SK-N-SH (cell line): ENCODE measurements at places on chromosomes 2 and 18. TPM values are rescaled to one million over a fixed set of nuclear protein-coding genes. Genes with fewer than 3 reads are reported as not detected.

DNA sequence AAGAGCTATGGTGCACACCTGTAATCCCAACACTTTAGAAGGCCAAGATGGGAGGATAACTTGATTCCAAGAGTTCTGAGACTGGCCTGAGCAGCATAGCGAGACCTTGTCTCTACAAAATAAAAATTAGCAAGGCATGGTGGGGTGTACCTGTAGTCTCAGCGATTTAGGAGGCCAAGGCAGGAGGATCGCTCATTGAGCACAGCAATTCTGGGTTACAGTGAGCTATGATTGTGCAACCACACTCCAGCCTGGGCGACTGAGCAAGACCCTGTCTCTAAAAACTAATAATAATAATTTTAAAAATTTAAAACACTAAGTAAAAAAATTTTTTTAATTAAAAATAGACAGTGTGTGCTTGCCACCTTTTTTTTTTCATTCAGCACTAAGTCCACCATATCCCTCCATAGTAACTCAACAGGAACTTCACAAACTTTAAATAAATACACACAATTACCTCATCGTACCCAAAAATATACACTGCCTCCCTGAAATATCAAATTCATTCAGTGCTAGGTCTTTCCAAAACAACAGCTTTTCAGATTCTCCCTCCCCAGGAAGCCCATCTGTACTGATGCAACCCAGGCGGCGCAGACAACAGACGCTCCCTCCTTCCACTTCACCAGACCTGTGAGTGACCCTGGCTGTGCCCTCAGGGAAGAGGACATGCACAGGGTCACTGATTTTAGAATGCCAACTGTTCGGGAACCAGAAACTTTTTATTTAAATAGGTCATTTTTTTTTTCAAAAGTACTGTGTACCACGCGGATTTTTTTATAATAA, 29.6 kb downstream of the FAM168B start:
- DNase-seq: peak; percentile 75

DNA sequence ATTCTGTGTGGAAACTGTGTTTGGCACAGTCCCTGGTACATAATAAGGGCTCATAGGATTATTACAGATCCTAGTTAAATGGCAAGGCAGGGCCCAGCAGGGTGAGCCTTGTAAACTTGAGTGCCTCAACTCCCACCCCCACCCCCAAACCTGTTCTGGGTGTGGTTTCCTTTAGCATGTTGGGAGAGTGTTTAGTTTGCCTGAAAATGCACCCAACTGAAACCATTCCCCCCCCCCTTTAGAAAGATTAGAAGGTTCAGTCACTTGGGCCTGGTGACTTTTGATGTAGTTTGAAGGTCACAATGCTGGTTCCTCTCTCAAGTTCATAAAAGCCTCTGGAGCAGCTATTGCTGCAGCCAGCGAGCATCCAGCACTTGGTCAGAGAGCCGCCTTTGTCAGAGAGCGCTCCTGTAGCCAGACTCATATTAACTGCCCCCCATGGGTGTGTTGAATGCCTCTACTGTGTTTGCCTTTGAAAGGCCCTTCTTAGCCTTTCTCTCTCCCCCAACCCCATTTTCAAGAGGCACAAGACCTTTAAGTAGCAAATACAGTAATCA, 113.7 kb downstream of the SPTBN1 start:
- DNase-seq: no peak

GRCh38 chr18:70142001-70142400, 63.5 kb downstream of the RTTN start:
- DNase-seq: no peak

DNA sequence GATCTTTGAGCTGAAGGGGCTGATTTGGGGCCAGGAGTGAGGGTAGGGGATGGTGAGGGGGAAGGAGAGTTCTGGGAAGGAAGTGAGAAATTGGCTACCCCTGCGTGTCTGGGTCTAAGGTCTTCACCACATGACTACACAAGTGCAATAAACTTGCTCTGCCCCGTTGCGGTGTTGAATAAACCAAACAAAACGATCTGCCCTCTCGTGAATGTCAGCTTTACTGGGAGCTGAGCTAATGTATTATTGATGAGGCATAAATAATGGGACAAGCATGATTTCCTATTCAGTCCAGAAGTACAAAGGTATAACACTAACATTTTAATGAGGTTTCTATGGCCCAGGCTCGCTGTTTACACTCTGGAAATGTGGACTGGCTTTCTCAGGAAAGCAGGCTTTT, 8.0 kb upstream of the CFAP221 start:
- DNase-seq: no peak

- DNase-seq: no peak
Measured at GRCh38 chr2:111111101-111111755, 9.5 kb upstream of the BCL2L11 start.

DNA sequence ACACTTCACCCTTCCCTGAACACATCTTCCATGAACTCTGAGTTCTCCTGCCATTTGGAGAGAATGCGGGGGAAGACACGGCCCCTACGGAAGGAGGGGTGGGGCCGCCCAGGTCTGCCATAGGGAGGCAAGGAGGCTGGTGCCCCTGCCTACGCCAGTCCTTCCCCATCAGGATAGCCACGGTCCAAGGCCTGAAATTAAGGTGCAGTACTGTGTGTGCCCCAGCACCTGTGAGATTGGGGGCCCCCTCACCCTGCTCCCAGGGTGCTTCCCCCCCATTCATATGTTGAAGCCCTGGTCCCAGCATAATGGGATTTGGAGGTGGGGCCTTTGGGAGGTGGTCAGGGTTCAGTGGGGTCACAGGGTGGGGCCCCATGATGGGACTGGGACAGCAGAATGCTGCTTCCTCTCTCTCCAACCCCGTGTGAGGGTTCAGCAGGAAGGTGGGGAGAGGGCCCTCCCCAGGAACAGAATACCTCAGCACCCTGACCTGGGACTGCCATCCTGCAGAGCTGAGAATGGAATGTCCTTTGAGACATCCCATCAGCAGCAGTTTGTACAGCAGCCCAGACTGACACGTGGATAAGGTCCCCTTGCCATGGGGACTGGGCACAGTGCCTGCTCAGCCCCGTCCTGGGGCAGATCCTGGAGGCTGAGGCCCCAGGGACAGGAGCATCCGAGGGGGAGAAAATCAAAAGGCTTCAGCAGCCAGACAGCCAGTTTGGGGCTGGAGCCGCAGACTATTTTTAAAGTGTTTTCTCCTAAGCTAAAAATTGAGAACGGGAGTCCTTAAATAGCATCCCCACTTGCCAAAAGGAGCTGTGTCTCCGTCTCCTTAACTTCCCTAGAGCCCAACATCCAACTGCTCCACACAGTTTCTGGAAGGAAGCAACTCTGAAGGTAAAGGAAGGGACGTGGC, 105.1 kb downstream of the NDUFA10 start:
- DNase-seq: no peak

DNA sequence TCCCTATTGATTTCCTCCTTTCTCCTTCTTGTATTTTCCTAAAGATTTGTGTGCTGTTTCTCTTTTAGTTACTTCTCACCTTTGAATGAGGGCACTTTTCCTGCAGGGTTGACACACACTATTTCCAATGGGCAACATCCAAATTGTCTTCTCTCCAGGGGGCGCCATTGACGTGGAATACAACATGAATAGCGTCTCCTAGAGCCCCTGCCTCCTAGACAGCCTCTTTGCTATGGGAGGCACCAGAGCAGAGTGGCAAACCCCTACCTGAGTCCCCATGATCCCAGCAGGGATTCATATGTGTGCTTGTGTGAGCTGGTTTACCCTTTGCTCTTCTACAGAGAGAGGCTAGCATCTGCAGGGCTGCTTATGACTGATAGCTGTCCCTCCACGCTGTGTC, 61.3 kb upstream of the ITSN2 start:
- peak; percentile 60 for DNase-seq

DNA sequence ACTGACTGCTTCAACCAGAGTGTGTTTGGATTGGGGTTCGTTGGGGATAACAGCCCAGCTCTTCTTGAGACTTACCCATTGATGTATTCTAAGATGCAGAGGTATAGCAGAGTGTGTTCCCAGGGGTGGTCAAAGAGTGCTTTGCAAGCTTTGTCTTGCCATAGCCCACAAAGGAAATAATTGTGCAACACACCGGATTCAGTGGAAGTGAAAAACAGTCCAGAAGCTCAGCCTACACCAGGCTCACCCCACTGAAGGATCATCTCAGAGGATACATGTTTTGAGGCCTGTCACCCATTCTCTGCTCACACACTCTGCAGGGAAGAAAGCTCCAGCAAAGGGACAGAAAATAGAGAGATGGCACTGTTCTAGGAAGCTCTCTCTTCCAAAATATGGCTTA, 9.6 kb downstream of the CACNB4 start:
- no peak for DNase-seq

DNA sequence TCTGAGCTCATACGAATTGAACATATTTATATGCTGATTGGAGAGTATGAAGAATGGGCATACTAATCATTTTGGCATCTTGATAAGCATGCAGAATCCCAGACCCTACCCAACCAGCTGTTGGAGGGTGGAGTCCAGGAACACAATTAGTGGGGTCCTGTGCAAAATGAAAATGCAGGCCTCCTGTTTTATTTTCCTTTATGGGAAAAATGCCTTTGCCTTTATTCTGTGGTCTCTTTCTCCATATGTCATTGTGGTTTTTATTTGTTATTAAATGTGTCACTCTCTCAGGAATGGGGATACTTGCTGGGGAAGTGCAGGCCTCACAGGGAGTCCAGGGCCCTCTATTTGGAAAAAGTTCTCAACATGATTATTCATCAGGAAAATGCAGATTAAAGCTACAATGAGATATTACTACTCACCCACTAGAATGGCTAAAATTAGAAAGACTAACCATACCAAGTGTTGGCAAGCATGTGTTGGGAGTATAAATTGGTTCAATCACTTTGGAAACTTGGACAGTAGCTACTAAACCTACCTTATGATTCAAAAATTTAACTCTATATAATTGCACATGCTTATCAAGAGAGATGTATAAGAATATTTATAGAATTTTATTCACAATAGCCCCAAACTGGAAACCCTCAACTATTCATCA, 223.1 kb upstream of the FBXO11 start:
- no peak for DNase-seq

- no peak for DNase-seq
Measured at GRCh38 chr2:140600116-140600515, 1530.7 kb downstream of the LRP1B start.

DNA sequence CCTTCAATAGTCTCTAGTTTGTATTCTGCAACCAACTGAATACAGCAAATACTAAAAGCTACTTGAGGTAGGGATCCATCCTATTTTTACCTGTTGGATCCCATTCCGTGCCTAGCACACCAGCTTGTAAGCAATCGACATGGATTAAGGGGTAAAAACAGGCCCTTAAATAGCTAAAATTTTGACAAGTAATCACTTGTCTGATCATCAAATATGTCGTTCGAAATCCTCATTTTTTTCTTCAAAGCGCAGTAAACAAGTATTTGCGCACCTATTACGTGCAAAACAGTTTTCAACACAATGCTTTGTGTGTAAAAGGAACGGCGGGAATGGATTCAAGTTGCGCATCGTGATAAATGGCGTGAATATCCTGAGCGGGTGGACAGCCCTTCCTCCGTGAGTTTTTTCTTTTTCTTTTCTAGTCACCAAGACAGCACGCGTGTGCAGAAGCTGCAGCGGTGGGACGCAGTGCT, 1.4 kb upstream of the ACVR2A start:
- DNase-seq: no peak

GRCh38 chr2:19851116-19851695, 50.6 kb downstream of the TTC32 start:
- no peak for DNase-seq

- DNase-seq: no peak
Measured at GRCh38 chr2:175948191-175948590, 53.9 kb downstream of the LNPK start.

DNA sequence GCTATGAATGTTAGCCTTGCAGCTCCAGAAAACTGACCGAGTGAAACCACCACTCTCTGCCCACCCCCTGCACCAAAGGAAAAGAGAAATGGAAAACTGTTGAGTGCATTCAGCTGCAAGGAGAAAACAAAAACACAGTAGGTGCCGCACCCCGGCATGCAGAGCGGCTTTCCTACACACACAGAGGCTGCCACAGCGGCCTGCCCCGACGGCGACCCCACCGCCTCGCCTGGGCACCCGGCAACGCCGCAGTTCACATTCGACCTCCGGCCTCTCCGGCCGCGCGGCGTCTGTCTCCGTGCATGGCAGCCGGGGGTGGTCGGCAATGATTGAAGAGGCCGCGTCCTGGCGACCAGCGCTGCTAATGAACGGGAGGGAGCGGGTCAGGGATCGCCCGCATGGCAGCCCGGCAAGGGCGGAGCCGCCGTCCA, 417.1 kb upstream of the SALL3 start:
- DNase-seq: no peak

- no peak for DNase-seq
Measured at GRCh38 chr2:137951586-137951985, 12.7 kb upstream of the HNMT start.

DNA sequence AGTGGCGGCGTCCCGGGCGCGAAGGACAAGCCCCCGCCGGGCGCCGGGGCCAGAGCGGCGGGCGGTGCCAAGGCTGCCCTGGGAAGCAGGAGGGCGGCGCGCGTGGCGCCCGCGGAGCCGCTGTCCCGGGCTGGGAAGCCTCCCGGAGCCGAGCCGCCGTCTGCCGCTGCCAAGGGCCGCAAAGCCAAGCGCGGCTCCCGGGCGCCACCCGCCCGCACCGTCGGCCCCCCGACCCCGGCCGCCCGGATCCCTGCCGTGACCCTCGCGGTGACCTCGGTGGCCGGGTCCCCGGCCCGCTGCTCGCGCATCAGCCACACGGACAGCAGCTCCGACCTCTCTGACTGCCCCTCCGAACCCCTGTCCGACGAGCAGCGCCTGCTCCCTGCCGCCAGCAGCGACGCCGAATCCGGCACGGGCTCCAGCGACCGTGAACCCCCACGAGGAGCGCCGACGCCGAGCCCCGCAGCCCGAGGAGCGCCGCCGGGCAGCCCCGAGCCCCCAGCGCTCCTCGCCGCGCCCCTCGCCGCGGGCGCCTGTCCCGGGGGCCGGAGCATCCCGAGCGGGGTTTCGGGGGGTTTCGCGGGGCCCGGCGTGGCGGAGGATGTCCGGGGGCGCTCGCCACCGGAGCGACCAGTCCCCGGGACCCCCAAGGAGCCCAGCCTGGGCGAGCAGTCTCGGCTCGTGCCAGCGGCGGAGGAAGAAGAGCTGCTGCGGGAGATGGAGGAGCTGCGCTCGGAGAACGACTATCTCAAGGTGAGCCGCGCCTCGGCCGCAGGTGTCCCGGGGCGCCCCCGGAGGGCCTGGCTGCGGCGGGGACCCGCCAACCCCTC, 820 bp downstream of the MTCL1 start:
- peak; percentile 72 for DNase-seq

- no peak for DNase-seq
Measured at GRCh38 chr2:23745068-23745725, 181.7 kb downstream of the ATAD2B start.

RPIA gene
- 16.0 and 17.4 TPM in 2 replicates for polyA plus RNA-seq

TBR1 gene
- under 0.01 TPM in 1 of 2 replicates, not detected in the other for polyA plus RNA-seq

TNFAIP6 gene
- 0.58 and 1.0 TPM in 2 replicates for polyA plus RNA-seq

UBXN2A gene
- polyA plus RNA-seq: 5.8 and 7.1 TPM in 2 replicates

DSEL gene
- polyA plus RNA-seq: 3.3 and 4.6 TPM in 2 replicates

RNF144A gene
- polyA plus RNA-seq: 15.6 and 17.3 TPM in 2 replicates

DOK6 gene
- polyA plus RNA-seq: 3.9 and 5.4 TPM in 2 replicates

CGREF1 gene
- polyA plus RNA-seq: 17.1 and 18.3 TPM in 2 replicates

B4GALT6 gene
- 2.8 and 3.1 TPM in 2 replicates for polyA plus RNA-seq

UNC80 gene
- polyA plus RNA-seq: 0.59 and 1.3 TPM in 2 replicates

MREG gene
- 2.5 and 3.5 TPM in 2 replicates for polyA plus RNA-seq

CRYGD gene
- polyA plus RNA-seq: not detected in 2 replicates

RASGRP3 gene
- 72.5 and 152 TPM in 2 replicates for polyA plus RNA-seq

CCDC178 gene
- polyA plus RNA-seq: not detected in 2 replicates
